ENCODE measurements at places on chromosomes 11 and 22. TPM values are rescaled to one million over a fixed set of nuclear protein-coding genes. Genes with fewer than 3 reads are reported as not detected.
A peak's percentile ranks its signal among the peaks of the same experiment; 100 is the strongest.

DNA sequence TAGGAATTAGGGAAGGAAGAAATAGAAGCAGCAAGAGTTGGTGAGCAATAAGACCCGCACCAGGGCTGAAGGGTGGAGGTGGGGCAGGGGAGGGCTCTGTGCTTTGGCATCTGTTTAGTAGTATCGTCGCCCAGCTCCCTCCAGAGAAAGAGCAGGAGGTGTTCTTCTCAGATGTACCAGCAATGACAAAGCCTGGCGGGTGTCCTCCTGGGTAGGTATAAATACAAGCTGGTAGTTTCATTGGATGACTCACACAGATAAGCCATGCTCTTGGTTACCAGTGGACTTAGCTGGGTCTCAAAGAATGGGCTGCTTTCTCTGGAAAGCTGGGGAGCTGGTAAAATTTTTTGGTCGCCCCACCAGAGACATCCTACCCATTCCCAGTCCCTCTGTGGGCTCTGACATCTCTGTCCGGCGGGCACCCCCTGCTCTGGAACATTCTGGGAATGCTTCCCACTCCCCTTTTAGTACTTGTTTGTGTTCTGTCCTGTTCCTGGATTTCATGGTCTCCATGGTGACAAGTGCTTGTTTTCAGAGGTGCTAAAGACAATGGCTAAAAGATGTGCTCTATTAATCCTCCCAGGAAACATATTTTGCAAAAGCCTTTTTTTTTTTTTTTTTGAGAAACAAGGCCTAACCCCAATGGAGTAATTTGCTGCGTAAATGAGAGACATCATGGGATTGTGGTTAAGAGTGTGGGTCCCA is 15.4 kb upstream of the TUBA8 start:
- peak; percentile 28 for DNase-seq

GRCh38 chr22:21760640-21761039 is 25.0 kb upstream of the YPEL1 start:
- DNase-seq = no peak

DNA sequence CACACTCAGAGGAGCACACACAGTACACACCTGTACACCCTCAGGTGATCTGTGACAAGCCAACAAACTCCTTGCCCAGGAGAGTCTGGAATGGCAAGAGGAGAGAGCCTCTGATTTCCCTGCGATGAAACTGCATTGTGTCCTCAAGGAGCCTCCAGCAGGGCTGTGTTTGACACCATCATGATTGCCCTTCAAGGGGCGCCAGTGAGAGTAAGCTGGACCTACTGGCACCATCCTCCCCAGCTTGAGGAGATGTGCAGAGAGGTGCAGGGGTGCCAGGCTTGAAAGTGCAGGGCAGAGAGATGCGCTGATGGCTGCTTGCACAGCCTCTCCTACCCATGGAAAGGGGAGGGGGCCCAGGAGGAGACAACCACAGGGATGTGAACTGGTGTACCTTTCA is 188.8 kb upstream of the CADM1 start:
- DNase-seq = no peak

DNA sequence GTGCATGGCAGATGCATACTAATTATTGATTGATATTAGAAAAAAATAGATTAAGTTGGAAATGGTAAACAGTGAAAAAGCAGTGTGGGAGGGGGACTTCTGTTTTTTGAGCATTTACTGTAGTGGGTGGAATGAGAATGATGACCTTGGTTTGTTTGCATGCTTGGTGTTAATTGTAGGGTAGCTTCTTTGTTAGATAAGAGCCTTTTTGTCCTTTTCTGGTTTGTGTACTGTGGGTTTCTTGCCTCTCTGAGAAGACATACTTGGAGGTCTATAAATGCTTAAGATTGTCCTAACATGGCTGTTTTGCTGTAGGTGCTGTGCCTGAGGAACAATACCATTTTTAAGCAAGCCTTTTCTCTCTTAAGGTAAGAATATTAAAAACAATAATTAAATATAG is 17.0 kb downstream of the MRPL48 start:
- DNase-seq = no peak

DNA sequence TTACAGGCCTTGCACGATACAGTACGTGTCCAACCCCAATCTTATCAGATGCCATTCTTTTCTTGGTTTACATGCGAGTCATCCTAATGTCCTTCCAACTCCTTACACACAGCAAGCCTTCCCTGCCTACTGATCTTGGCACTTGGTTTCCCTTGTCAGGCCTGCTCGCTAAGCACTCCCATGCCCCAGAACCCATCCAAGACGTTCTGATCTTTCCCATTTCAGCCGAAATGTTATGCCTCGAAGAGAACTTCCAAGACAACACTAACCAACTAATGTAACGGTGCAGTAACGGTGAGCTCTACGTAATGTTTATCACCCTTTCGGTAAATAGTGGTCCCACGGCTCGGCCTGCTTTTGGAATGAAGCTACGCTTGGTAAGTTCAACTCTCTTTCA is 521 bp downstream of the PES1 start:
- no peak for DNase-seq

- DNase-seq = no peak
Measured at GRCh38 chr22:36329254-36330078, 58.3 kb downstream of the MYH9 start.

DNA sequence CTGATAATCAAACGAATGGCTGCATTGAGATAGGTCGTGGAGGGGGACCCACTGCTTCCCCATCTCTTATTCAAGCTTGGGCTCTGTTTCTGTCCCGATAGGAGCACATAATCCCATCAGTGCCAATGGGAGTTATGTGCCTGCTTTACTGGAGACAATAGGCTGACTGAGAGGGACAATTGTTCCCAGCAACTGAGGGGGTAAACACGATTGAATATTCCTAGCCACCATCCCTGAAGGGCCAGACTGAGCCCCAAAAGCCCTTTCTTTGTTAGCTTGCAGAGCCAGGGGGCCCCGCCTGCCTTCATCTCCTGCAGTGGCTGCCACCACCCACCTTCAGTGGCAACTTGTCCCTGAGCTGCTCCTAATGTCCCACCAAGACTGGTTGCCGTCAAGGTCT is 172.8 kb upstream of the NAV2 start:
- DNase-seq = no peak

- no peak for DNase-seq
Measured at GRCh38 chr11:73366265-73366610, 10.0 kb upstream of the RELT start.

DNA sequence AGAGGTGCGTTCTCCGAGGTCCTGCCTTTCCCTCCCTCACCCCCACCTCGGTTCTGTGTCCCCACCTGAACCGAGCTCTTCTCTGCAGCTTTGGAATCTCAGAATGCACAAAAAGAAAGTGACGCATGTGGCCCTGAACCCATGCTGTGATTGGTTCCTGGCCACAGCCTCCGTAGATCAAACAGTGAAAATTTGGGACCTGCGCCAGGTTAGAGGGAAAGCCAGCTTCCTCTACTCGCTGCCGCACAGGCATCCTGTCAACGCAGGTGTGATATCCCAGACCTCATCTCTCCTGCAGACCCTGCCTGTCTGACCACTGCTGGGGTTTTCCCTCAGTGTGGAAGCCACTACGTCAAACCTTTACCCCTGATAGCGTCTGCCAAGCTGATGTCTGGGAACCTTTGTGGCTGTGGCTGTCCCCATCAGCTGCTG is 13.9 kb downstream of the ACP2 start:
- DNase-seq = no peak

- no peak for DNase-seq
Measured at GRCh38 chr11:112293614-112294013, 33.0 kb upstream of the PLET1 start.

DNA sequence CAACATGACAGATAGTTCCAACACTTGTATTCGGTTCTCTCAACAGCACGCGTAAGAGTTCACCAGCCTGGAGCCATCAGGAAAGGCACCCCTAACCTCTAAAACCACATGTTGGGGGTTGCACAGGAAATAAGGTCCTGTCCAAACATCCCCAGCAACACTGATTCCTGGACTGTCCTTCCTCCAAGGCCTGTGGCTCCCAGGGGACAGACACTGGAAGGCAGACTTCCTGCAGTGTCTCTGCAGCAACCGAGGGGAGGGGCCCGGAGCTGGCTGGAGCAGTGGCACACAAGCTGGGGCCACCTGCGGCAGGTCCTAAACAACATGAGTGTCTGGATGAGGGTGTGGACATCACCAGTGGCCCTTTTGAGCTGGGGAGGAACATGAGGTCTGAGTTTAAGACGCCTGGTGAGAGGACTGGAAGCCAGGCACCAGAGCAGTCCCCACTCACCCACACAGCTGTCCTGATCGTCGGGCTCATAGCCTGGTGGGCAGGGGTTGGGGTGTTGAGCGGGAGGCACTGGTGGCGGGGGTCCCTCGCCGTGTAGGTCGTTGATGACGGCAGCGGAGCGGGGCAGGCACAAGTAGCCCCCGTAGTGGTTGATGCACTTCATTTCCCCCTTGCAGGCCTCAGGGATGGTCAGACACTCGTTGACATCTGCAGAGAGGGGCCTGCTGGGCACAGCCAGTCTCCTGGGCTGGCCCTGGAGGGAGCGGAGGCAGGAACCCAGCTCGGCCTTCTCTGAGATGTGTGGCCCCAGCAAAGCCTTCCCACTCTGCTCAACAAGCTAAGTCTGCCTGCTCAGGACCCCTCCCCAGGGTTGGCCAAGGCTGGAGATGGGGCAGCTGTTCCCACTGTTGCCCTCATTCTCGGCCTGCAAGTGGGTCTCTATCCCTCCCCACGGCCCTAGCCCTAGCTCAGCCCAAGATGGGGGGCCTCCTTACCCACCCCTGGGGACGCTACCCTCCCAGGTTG is 1.6 kb downstream of the EFEMP2 start:
- no peak for DNase-seq

DNA sequence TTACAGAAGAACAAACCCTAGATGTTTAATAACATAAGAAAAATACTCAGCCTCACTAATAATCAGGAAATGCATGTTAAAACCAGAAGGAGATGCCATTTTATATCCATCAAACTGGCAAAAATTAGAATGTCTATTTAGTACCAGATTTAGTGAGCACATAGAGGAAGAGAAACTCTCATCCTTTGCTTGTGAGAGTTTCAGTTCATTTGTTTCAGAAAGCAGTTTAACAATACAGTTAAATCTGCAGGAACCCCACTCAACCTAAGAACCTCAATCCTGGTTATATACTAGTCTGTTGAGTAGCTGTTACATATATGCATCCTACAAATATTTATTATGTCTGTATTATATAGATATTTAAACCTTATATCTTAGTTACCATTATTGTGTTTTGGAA is 172.6 kb downstream of the WNT11 start:
- DNase-seq = no peak

GRCh38 chr11:71146846-71147245 is 105.5 kb downstream of the SHANK2 start:
- DNase-seq = no peak

- DNase-seq = no peak
Measured at GRCh38 chr11:16393340-16393739, 37.0 kb upstream of the SOX6 start.

GRCh38 chr11:119147604-119148333 is 1.1 kb upstream of the ABCG4 start:
- DNase-seq = no peak

GRCh38 chr22:26367402-26368245 is 61.4 kb upstream of the ASPHD2 start:
- no peak for DNase-seq

- no peak for DNase-seq
Measured at GRCh38 chr22:44928711-44929358, 81.0 kb downstream of the PHF21B start.

- DNase-seq = no peak
Measured at GRCh38 chr22:48369789-48370507, 1457.7 kb downstream of the BRD1 start.

DNA sequence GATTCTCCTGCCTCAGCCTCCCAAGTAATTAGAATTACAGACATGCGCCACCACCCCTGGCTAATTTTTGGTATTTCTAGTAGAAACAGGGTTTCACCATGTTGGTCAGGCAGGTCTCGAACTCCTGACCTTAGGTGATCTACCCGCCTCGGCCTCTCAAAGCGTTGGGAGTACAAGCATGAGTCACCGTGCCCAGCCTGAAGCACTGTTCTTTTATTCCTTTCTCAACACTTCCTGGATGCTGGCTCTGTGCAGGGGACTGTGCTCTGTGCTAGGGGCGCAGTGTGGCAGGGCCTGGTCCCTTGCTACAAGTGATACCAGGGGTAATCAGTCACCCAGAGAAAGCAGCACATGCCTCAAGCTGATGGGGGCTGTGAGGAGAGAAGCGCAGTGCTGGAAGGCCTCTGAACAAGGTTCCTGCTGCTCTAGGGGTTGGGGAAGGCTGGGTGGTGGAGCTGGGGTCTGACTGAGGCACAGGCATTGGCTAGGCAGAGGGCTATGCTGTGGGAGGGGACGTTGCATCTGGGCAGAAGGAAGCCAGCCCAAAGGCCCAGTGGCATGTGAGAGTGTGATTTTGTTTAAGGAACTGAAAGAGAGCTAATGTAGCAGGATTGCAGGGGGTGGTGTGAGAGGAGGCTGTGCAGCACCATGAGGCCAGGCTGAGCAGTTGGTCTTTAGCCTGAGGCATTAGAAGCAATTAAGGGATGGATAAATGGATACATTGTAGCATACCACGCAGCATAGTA is 42.5 kb downstream of the CABIN1 start:
- no peak for DNase-seq

DNA sequence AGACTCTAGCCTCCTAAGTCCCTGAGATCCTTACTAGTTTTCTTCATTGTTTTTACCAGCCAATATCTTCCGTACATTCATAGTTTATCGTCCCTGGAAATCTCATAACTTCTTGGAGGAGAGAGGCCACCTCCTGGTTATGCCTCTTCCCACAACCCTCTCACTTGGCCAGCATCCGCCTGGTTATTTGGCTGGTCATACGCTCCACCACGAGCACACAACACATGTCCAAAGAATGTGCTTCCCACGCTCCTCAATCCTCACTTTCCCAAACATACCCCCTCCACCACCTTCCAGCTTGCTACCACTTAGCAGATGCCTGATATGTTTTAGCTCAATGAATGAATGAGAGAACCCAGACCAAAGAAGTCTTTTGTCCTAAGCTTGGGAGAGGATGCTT is 83.5 kb upstream of the EIF3D start:
- DNase-seq = peak; percentile 15

Gene TREH
- total RNA-seq = not detected

Gene PLCB3
- 23.6 TPM for total RNA-seq

Gene IGSF22
- total RNA-seq = 0.58 TPM

Gene MFNG
- total RNA-seq = 22.3 TPM

Gene OR10D3
- total RNA-seq = not detected

Gene RPLP2
- 1,209 TPM for total RNA-seq

Gene ROBO3
- total RNA-seq = 36.6 TPM

Gene SCT
- not detected for total RNA-seq

Gene MUC6
- total RNA-seq = not detected

Measured in sciatic nerve (tissue), 2 donors.